ENCODE measurements at places on chromosomes 7 and 10.

- no peak for DNase-seq
These were observed 545.4 kb upstream of the FZD8 start for GRCh38 chr10:36187380-36188079.

- no peak for DNase-seq
These were observed 197.7 kb downstream of the TCERG1L start for GRCh38 chr10:131113709-131114291.

DNA sequence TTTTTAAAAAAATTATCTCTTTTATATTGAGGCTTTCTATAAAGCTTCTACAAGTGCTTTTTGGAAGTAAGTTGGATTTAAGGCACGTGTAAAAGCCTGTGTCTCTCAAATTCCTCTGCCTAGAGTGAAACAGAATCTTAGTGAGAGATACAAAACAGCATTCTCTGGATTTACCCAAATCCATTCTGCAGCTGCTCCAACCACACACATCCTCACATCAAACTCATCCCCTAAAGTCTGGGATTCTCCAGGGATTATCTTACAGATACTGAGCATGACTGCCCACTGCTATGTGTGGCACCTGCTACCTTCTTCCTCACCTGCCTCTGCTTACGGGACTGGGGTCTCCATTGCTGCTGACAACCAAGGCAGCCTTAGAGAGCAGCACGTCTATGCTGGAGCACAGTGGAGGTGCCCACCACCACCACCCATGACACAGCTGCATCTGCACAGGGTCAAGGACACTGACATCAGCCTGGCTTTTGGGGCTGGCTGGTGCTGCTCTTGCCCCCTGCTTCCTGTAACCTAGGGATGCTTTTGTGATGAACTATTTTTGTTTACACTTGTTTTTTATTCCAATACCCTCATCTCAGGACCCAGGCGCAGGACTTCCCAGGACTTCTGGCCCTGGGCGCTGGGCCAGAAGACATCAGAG lies 139.2 kb upstream of the NAMPT start:
- DNase-seq, result no peak

DNA sequence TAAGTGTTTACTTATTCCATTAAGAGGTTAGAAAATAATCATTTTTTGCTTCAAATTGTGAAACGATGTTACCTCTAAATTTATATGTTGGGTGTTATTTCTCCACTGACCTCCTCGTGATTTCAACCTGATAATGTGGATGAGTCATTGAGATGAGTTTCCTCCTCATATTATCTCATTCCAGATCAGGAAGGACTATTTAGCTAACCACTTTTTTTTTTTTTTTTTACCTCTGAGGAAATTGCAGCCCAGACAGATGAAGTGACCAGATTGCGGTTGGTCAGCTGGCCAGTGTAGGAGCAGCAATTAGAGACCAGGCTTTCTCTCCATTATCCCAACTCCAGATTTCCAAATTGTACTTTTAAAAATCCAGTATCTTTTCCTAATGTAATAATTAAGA lies 248.7 kb downstream of the FZD1 start:
- no peak for DNase-seq

DNA sequence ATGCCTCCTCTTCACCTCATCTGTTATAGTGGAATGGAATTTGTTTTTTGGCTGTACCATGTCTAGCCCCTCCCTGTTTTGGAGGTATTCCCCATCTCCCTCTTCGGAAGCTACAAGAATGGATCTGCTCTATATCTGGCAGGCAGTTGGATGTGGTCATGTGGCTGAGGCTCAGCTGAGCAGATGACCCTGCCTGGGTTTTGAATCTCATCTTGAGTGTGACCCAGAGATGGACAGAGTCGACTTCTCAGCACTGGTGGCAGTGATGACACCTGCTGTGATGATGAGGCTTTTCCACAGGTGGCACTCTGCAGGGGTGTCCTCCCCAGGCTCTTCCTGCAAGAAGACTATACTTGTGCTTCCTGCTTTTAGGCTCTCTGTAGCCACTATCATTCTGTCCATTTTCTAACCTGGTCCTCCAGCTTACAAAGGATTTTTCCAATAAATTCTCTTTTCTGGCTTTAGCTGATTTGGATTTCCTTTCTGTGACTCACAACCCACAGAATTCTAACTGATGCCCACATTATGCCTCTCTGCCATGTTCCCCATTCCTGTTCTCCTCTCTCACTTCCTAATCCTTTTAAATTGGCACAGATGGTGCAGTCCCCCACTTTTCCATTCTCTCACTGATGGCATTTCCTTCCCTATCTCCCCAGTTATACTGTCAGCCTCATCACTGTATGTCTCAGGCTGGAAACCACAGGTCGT lies 7.5 kb upstream of the ARHGAP22 start:
- no peak for DNase-seq

DNA sequence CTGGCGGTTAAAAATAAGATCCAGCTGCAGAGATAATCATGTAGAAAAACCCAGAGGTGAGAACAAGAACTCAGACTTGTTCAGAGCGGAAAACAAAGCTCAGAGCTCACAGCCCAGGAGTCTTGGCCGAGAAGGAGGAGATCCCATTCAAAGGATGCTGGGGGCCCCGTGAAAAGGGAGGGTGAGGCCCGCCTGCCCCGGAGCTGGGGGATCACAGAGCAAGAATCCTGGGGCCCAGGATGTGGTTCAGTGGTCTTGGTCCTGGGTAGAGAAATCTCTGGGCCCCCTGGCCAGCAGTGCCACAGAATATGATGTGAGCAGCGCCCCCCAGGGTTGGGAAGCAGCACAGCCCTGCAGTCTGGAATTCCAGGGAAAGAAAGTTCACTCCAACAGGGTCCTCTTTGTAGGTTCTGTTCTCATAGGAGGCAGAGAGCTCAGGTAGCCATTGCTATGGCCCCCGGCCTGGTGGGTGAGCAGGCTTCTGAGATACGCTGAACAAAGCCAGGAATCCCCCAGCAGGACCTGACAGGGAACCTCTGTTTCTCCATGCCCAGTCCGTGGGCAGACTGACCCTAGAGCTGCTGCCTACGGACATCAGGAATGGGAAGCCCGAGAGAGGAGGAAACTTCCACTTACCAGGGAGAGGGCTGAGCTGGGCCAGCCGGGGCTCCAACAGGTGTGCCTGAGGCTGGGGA lies 77.7 kb upstream of the GNA12 start:
- DNase-seq, result no peak

- no peak for DNase-seq
These were observed 48.5 kb downstream of the CALD1 start for GRCh38 chr7:134827889-134828288.

DNA sequence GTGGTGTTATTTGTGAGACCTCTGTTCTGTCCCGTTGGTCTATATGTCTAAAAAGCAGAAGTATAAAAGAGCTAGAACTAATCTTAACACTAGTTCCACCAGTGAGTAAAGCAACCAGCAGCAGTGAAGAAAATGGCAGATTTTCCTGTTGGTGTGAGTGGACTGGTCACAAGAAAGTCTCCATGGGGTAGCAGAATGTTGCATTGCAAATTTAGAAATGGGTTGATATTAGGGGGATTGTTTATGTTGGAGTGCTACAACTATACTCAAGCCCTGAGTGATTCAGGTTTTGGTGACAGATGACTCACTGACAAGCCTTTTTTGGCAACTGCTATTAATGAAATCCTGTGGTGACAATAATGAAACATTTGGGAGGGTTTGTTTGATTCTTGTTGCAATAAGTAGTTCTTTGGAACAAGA lies 5.6 kb downstream of the AVL9 start:
- DNase-seq, result no peak

DNA sequence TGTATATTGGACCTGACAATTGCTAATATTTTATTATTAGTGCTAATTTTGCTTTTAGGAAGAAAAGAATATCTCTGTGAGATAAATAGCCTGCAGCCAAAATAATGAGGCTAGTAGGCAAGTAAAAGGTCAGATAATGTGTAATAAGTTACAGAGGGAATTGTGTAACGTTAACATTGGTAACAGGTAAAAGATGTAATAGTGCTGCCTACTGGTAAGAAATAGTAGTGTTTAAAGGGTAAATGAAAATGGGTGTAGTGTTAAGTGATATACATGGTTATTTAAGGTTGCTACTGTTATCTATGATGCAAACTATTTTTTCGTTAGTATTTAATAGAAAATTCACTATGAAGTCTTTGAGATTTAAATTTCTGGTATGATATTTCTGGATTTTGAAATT lies 9.2 kb upstream of the FOXP2 start:
- no peak for DNase-seq

GRCh38 chr10:121216295-121216694 lies 365.1 kb downstream of the WDR11 start:
- no peak for DNase-seq

DNA sequence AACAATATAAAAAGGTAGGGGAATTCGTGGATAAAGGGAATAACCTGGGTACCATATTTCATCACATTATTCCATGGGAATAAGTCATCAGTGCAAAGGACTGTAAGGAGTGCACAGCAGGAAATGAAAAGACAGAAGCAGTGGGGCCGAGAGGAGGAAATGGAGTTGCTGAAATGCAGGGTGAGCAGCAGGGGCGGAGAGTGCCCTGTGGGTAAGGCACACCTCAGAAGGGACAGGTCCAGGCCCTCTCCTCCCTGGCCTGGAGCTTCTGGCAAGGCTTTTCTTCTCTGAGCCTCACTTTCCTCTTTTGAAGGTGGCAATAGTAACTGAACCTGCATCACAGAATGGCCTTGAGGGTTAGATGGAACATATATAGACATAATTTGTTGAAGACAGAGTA lies 26.2 kb downstream of the IKZF1 start:
- DNase-seq, result no peak

DNA sequence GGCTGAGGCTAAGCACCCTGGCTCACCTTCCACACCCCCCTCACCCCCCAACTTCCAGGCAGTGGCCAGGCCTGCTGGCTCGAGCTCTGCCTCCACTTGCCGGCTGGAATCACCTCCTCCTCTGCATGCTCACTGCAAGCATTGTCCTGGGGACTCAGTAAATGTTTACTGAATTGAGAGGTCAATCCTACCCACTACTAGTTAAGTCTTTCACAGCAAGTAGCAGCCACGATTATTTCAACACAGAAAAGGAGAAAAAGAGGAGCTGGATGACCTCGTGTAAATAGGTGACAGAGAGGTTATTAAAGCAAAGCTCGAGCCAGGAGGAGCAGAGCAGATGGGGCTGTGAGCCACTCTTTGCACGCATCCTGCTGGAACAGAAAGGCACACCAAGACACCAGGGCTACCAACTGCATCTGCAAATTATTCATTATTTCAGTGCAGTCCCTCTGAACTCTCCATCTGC lies 32.1 kb downstream of the HIPK2 start:
- DNase-seq, result no peak

GRCh38 chr10:82867056-82867455 lies 992.1 kb downstream of the NRG3 start:
- DNase-seq, result no peak

- DNase-seq, result no peak
These were observed 8.0 kb downstream of the RASSF4 start for GRCh38 chr10:44967616-44968015.

DNA sequence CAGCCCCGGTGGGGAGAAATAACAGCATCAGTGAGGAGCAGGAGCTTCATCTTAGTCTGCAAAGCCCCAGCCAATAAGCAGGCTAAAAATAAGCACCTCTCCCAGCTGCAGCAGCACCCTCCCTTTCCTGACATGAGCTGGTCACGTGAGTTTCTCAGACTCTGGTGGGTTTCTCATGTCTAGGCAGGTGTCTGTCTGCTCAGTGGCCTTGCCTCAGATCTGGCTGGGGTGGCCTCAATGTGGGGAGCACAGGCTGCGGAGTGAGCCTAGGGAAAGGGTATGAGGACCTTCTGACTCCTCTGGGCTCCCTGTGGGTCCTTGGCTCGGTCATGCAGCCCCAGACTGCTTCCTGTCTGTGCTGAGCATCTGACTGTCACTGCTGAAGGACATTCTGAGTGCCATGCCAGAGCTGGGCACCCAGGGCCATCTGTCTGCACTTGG lies 81.6 kb upstream of the LRRC4 start:
- DNase-seq, result no peak
